ENCODE measurements at places on chromosomes 7 and 10.

DNA sequence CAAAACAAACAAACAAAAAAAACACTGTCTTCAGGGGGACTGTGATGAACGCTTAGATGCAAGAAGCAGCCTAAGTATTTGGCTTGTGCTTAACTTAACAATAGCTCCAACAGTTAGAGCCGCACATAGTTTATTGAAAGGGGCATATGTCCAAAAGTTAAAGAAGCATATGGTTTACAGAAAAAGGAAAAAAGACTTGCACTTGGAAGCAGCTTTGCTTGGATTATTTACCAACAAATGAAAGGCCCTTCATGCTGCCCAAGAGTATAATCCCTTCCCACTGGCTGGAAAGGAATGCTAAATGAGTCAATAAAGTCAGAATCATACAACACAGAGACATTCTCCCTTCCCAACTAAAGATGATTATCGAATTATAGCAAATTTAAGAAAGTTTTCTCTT, 77.9 kb downstream of the GLI3 start:
- DNase-seq: no peak

DNA sequence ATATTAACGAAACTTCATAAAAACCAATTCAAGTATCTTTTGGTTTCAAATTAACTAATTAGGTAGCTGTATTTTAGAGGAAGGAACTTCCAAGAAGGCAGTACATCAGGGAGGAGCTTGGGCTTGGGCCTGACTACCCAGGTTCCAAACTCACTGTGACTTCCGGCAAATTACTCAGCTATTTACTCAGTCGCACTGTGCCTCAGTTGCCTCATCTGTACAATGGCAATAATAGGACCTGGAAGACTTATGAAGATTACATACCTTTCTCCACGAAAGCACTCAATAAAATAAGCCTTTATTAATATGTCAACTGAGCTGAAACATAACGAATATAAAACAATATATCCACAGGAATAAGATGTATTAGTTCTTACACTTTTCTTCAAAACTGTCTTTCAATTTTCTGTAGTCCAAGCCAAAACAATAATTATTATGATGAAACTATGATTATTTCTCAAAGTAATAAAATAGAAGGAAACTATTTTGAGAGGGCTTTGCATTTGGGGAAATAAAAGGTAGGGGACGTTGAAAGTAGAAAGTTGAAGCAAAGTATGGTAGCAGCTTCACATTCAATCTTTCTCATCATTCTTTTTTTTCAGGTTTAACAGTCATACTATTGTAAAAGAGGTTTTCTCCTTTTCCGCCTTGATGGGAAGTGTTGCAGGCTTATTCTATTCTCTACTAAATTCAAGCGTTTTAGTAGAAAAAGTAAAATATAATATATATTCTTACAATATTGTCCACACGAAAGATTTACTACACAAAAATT, 10.5 kb upstream of the EBLN1 start:
- no peak for DNase-seq

DNA sequence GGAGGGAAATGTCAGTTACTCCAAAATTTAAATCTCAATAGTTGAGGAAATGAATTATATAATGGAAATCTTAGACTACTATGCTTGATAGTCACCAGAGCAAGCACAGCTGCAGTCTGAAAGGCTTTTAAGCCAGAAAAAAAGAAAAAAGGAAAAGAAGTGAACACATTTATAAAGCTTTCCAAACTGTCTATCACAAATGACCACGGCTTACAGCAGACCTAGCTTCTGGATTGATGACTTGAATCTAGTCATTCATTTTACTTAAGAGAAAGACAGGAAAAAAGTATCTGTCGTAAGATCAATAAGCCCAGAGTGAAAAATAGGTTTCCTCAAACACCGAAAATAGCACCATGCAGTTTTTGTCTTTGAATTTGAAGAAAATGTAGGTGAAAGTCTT, 67.9 kb upstream of the OGDHL start:
- DNase-seq: no peak

DNA sequence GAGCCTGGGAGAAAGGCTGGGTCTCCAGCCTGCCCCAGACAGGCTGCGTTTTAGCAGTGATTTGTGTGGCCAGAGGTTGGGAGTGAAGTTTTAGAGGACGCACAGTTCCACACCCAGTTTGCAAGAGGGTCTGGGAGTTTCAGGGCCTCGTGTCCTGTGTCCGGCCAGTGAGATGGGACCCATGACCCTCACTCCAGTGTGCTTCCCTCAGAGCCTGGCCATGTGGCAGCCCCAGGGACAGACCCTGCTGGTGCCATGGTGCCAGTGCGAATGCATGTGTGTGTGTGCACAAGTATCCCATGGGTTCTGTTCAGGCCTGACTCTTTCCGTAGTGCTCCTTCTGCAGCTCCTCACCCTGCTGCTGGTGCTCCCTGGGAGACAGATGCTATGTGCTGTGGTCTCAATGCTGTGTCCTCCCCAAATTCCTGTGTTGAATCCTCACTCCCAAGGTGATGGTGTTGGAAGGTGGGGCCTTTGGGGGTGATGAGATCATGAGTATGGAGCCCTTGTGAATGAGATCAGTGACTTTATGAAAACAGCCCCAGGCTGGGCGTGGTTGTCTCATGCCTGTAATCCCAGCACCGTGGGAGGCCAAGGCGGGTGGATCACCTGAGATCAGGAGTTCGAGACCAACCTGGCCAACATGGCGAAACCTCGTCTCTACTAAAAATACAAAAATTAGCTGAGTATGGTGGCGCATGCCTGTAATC, 16.5 kb downstream of the ECHDC3 start:
- no peak for DNase-seq

DNA sequence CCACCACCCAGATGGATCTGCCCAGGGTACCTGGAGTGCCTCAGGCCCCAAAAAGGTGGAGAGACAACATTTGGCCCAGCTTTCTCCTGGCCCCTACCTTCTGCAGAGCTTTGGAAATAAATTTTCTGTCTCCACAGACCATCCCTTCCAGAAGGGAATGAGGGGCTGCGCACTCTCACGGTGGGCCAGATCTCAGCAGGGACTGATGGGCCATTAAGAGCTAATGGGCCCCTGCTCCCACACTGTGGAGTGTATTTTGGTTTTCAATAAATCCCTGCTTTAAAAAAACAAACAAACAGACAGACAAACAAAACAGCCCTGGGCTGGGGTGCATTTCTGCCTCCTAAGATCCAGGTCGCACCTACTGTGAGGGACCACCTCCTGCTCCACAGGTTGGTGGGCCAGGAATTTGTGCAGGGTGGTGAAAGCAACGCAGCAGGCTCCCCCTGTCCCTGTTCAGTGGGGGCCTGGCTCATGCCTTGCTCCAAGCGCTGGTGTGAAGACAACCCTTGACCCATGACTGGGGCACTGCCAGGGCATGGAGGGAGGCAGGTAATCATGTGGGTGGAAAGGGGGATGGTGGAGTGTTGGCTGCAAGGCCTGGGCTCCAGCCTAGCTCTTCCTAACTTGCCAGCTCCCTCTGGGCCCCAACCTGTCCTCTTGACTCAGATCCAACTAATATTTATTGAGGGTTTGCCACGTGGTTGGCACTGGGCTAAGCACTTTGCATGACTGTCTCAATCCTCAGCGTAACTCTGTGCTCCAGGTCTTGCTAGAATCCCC, 88.5 kb downstream of the COL13A1 start:
- DNase-seq: no peak

DNA sequence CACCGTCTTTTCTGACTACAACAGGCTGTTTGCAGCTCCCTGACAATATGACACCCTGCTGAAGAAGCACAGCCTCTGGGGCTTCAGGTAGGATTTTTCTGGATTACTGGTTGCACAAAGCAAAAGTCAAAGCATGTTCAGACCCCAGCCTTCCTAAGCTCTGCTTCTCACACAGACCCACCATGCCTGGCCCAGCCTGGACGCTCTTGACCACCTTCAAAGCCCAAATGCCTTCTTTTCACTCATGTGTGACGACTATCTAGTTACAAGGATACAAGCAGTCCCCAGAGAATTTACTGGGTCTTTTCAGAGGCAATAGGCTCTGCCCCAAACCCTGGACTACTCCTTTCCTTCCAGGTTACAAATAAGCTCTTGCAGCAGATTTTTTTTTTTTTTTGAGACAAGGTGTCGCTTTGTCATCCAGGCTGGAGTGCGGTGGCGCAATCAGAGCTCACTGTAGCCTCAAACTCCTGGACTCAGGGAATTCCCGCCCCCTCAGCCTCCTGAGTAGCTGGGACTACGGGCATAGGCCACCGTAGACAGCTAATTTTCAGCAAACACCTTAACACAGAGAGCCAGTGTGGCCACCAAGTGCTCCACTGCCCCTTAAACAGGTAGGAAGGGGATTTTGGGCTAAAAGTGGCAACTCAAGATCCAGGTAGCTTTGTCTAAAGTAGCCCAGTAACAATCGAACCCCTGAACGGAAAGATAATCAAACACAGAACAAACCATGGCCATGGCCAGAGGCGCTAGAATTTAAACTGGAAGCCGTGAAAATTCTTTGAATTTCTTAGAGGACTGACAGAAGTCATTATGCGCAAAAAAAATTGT, 16.2 kb downstream of the SVIL start:
- DNase-seq: no peak

DNA sequence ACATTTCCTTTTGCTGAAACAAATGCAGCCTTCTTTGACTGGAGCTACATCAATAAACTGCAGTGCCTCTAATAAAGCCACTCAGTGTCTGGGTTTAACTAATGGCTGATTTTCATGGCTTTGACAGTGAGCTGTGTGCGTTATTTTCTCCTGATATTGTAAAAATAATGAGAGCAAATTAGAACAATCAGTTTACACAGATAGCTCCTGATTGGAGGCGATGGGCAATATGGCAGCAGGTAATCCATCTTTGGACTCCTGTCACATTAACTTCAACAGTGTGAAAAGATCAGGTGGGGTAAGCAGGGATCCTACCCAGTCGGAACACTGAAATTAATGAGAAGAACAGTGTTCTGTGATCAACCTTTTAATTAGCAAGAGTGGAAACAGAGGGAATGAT, 100.7 kb downstream of the POLL start:
- no peak for DNase-seq

DNA sequence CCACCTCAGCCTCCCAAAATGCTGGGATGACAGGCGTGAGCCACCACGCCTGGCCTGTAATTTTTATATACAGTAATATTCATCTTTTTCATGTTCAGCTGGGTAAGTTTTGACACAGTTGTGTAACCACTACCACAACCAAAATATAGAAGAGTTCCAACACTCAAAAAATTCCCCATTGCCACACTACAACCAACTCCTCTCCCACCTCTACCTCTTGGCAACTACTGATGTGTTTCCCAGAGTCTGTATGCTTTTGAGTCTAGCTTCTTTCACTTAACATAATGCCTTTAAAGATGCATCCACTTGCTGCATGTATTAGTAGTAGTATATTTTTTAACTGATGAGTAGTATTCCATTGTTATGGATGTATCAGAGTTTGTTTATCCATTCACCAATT, 90.7 kb downstream of the SRPK2 start:
- DNase-seq: no peak

DNA sequence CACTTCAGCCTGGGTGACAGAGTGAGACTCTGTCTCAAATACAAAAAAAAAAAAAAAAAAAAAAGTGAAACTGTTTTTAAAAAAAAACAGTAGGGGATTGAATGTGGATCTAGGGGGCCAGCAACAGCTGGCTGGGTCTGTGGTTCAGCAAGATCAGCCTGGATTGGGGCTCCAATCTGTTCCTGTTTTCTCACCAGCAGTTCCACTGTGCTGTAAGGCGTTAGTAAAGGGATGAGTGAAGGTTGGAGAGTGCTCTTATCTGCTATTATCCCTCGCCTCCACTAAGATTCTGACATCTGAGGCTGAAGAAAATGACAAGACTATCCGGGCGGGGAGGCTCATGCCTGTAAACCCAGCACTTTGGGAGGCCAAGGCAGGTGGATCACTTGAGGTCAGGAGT, 41.6 kb upstream of the GTF2IRD1 start:
- no peak for DNase-seq

GRCh38 chr10:45155784-45156183, 155.1 kb downstream of the ZNF22 start:
- DNase-seq: no peak

GRCh38 chr10:62471711-62472110, 97.5 kb downstream of the ZNF365 start:
- no peak for DNase-seq

- DNase-seq: no peak
Measured at GRCh38 chr10:47318706-47319105, 3.5 kb upstream of the GDF2 start.
